ENCODE measurements at places on chromosomes 5 and 9.

DNA sequence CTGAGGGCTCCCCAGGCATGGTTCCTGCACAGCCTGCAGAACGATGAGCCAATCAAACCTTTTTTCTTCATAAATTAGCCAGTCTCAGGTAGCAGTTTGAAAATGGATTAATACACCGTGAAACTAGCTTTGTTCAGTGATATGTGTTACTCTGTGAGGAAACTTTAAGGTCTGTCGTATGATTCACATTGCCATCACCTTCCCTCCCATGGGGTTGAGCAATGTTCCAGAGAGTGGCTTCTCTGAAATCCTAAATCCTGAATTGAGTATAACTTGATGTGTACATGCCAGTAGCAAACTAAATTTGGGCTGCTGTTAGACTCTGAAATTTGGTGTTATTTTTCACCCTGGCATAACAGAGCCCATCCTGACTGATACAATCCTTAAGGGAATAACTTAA, 866.4 kb upstream of the C9orf72 start:
- DNase-seq = no peak

- no peak for DNase-seq
Measured at GRCh38 chr5:176413709-176414191, 2.6 kb downstream of the CLTB start.

GRCh38 chr5:9059920-9060691, 485.8 kb downstream of the SEMA5A start:
- DNase-seq = no peak

DNA sequence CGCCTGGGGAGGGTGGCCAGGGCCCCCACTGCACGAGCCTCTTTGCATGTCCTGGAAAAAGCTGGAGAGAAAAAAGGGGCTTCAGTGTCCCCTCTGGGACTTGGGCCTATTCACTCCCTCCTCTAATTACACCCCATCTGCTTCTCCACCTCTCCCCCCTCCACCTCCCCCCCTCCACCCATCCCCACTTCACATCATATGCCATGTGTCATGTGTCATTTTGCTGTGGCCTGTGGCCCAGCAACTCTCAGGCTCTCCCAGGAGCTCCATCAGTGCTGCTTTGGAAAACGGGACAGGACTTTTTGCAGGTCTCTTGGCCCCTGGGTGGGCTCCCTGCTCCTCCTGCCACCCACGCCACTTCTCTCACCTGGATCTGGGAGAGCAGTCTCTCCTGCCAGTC, 68.7 kb downstream of the NTNG2 start:
- DNase-seq = no peak

- DNase-seq = no peak
Measured at GRCh38 chr5:108720391-108720790, 27.3 kb upstream of the FER start.

- DNase-seq = no peak
Measured at GRCh38 chr5:124919747-124920525, 173.5 kb upstream of the ZNF608 start.

DNA sequence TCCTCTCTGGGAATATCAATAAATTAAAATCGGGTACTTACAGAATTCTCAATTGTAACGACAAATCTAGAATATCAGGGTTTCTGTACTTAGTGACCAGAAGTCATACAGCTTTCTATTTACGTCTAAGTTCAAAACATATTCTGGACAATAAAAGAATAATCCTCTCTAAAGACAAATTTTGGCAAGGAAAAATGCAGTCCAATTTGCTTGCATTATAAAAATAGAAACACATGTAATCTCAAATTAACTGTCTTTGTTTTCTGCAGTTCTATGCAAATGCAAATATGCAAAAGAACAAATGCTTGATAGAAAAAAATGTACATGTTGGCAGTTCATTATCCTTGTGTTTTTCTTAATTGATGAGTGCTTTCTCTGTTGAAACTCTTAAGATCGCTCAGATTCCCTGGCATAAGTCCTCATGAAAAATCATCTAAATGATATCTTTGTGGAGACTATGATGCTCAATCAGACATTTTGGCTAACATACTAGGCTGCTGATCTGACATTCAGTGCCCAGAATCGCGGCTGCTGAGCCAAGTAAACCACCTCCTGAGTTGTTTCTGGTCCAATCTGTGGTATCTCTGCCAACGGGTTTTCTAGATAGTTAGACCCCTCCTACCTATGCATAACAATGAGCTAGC, 990.1 kb upstream of the C9orf72 start:
- DNase-seq = no peak

All from stimulated activated CD4-positive, alpha-beta T cell treated with anti-CD3 and anti-CD28 coated beads, TNF-alpha, amount 100 ng/mL, for 1 hour (primary cell).